Esophagus squamous epithelium (tissue), 5 donors: ENCODE measurements at places on chromosomes 5 and 9.

DNA sequence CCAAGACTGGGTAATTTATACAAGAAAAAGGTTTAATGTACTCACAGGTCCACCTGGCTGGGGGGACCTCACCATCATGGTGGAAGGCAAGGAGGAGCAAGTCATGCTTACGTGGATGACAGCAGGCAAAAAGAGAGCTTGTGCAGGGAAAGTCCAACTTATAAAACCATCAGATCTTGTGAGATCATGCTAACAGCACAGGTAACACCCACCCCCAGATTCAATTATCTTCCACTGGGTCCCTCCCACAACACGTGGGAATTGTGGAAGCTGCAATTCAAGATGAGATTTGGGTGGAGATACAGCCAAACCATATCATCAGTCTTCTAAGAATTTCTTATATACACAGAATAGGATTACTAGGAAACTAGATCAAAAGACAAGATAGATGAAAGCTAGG lies 555.6 kb downstream of the PRR16 start:
- no peak for DNase-seq

DNA sequence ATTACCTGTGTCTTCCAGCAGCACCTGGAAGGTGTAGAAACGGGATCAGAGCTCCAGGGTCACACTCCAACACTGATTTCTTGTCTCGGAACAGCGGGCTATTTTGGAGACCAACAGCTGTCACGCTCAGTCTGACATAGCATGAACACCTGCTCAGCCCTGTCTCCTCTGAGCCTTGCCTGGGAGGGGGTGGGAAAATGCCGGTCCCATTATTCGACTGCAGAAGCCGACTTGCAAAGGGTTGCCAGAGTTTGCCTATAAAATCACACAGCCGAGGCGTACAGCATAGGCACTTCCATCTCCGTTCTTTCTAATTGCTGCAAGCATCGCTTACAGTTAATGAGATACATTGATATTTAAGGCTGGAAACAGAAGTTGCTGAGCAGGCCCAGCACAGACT lies 300.8 kb upstream of the MSX2 start:
- DNase-seq: no peak

GRCh38 chr5:142911775-142912174 lies 141.6 kb downstream of the ARHGAP26 start:
- DNase-seq: no peak

- no peak for DNase-seq
These were observed 2.9 kb upstream of the CSF2 start for GRCh38 chr5:132070460-132071337.

DNA sequence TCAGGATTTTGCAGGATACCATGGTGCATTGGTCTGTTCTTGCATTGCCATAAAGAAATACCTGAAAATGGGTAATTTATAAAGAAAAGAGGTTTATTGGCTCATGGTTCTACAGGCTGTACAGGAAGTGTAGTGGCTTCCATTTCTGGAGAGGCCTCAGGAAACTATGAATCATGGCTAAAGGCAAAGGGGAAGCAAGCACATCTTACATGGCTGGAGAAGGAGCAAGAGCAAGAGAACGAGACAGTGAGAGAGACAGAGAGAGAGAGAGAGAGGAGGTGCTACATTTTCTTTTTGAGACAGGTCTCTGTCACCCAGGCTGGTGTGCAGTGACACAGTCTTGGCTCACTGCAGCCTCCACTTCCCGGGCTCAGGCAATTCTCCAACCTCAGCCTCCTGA lies 43.9 kb downstream of the P4HA2 start:
- no peak for DNase-seq

GRCh38 chr5:55232985-55233928 lies at the start of gene CCNO:
Gene CCNO (minus strand): TSS chr5:55233608. CDS start chr5:55233523, 85 bp downstream.
- no peak for DNase-seq

DNA sequence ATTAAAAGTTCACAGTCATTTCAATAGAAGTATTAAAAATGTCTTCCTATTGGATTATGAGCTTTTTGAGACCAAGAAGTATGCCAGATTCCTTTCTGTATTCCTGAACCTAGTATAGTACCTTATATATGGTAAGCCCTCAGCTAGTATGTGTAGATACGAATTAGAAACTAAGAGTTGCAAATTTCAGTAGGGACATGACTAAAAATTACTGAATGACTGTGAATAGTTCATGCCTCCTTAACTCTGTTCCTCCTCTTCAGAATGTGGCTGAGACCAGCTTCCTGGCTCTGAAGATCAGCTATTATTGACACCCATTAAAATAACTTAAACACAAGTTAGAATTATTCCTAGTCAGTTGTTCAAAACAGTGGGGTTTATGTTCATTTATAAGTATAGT lies 19.7 kb downstream of the KDM3B start:
- DNase-seq: no peak

GRCh38 chr9:74570879-74571512 lies 73.9 kb downstream of the RORB start:
- no peak for DNase-seq
